ENCODE measurements at places on chromosomes 13 and 19.

- DNase-seq: no peak
These were observed 211.8 kb downstream of the UQCRFS1 start for GRCh38 chr19:29001141-29001581.

DNA sequence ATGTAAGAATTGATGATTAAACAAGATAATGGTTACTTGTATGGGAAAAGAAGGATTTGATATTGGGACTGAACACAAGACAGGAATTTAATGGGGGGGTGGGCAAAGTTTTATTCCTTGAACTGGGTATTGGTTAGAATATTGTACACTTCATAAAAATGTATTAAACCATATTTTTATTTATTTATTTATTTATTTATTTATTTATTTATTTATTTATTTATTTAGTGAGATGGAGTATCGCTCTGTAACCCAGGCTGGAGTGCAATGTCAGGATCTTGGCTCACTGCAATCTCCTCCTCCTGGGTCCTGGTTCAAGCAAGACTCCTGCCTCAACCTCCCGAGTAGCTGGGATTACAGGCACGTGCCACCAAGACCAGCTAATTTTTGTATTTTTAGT, 287.1 kb upstream of the SLITRK5 start:
- DNase-seq: no peak

GRCh38 chr13:96388598-96388997, 298.7 kb downstream of the HS6ST3 start:
- DNase-seq: no peak

GRCh38 chr13:93290503-93290902, 63.9 kb downstream of the GPC6 start:
- no peak for DNase-seq

GRCh38 chr13:99982731-99983498, 1.3 kb downstream of the ZIC2 start:
- DNase-seq: no peak

DNA sequence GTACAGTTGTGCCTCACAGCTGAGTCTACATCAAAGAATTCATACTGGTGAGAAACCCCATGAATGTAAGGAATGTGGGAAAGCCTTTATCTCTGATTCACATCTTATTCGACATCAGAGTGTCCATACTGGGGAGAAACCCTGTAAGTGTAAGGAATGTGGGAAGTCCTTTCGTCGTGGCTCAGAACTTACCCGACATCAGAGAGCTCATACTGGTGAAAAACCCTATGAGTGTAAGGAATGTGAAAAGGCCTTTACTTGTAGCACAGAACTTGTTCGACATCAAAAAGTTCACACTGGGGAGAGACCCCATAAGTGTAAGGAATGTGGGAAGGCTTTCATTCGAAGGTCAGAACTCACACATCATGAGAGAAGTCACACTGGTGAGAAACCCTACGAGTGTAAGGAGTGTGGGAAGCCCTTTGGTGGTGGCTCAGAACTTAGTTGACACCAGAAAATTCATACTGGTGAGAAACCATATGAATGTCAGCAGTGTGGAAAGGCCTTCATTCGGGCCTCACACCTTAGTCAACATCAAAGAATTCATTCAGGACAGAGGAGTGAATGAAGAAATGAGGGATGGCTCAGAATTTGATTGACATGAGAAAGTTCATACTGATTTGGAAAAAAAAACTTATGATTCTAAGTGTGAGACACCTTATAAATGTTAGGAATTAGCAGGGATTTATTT, 80.9 kb upstream of the ZNF420 start:
- DNase-seq: no peak

DNA sequence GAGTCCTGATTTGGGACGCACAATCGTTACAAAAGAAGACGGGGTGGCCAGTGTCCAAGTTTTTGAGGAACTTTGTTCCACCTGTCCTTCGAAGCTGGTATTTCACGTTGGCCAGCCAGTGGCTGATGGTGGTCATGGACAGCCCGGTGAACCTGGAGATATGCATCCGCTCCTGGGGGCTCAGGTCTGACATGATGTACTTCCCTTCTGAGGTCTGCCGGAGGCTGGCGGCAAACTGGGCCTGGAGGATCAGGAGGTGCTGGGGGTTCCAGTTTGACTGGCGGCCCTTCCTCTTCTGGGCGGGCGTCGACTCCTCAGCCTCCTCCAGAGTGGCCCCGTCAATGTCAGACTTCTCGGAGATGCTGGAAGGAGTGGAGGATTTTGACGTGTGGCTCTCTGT, 72.4 kb downstream of the TSHZ3 start:
- no peak for DNase-seq

Measured in epithelial cell of esophagus (primary cell).